Amniotic stem cell (primary cell): ENCODE measurements at places on chromosomes 7 and 10.

GRCh38 chr7:93920496-93921182 lies 896 bp upstream of the GNG11 start:
- DNase-seq, result no peak

GRCh38 chr10:63094405-63094804 lies 38.7 kb upstream of the NRBF2 start:
- no peak for DNase-seq

DNA sequence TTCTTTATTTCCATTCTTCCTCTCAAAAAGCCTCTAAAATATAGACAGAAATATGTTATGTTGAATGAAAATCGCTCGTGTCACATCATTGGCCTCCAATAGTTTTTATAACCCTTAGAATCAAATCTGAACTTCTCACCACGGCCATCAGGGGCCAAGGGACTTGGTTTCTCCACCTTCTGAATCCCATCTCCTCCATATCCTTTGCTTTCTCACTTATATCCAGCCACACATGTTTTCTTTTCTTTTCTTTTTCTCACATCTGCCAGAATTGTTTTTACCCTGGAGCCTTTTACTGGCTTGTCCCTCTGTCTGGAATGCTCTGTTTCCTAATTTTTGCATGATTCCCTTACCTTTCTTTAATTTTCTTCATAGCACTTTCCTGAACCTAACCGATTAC lies 95.6 kb downstream of the CD36 start:
- DNase-seq, result no peak

GRCh38 chr10:100743626-100744135 lies 1.7 kb upstream of the PAX2 start:
- DNase-seq, result no peak

DNA sequence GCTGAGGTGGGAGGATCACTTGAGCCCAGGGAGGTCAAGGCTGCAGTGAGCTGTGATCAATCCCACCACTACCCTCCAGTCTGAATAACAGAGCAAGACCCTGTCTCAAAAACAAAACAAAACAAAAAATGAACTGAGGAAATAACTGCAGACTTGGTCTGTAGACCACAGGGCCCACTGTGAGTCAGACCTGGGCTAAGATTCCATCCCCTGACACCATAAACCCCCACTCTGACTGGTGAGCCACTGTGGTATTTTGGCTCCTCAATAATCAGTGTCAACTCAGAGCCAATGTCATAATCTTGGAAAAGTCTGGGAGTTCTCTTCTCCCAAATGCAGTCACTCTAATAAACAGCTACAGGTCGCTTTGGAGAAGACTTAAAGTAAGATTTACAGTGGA lies 24.0 kb upstream of the ERCC6 start:
- no peak for DNase-seq

- DNase-seq, result no peak
Measured at GRCh38 chr7:20151708-20152456, 65.3 kb downstream of the MACC1 start.

DNA sequence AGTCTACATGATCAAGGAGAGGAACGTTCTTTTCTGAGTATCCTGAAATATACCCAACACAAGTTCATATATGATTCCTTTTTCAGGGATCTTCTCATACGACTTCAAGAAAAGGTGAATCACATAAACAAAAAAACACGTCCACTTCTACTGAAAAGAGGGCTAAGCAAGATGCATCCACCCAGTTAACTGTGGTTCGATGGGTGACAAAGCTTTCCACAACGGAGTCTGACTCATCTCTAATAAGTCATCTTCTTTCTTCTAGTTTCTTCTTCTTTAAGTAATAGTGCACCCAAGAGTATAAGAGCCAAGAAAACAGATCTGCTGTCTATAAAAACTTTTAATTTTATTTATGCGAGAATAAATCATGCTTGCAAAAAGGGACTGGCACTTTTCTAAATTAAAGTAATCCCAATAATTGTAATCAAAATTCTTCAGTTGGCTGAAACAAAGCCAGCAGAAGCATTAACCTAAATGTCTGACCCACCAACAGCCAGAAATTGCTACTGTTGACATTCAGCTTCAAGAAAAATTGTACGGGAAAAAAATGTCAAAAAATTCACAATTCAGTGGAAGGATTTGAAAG lies 146.9 kb upstream of the ANK3 start:
- DNase-seq, result no peak

- no peak for DNase-seq
Measured at GRCh38 chr10:103768345-103768744, 87.0 kb downstream of the SH3PXD2A start.

- no peak for DNase-seq
Measured at GRCh38 chr10:4652111-4653010, 173.6 kb upstream of the AKR1E2 start.

DNA sequence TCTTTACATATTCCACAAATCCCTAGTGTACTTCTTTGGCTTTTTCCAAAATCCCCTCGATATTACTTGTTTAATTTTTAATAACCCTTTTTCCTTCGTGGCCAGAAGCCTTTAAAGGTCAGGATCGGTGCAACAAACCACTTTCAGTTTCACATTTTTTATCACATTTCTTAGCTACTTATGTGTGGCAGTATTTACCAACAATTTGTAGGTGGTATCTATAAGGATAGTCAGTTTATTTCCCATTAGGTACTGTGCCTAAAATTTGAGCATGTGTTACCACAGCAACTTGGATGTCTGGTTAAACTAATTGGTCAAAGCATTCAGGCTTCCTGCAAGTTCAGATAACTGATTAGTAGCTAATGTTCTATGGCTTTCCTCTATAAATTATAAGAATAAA lies 104.9 kb downstream of the CDK14 start:
- no peak for DNase-seq

- DNase-seq, result no peak
Measured at GRCh38 chr7:44114586-44115310, 8.6 kb downstream of the POLD2 start.

DNA sequence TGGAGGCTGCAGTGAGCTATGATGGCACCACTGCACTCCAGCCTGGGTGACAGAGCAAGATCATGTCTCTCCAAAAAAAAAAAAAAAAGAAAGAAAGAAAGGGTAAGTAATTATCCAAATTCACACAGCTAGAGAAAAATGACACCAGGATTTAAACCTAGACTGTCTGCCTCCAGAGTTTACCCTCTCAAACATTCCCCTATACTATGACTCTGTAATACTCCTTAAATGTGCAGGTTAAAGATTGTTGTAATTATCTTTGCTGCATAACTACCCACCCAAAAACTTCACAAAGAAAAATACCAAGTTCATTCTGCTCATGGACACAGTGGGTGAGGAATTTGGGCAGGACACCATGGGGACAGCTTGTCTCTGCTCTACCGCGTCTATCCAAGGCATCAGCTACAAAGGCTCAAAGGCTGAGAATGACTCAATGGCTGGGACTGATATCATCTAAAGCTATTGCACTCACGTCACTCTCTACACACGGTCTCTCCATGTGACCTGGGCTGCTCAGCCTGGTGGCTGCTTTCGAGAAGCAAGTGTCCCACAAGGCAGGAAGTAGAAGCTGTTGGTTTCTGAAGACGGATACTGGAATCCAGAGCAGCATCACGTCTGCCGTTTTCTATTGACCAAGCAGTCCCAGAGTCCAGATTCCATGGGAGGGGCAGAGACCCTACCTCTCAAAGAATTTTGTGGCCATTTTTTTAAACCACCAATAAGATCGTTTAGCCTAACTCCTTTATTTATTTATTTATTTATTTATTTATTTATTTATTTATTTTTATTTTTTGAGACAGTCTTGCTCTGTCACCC lies 185.7 kb upstream of the AUTS2 start:
- DNase-seq, result no peak

DNA sequence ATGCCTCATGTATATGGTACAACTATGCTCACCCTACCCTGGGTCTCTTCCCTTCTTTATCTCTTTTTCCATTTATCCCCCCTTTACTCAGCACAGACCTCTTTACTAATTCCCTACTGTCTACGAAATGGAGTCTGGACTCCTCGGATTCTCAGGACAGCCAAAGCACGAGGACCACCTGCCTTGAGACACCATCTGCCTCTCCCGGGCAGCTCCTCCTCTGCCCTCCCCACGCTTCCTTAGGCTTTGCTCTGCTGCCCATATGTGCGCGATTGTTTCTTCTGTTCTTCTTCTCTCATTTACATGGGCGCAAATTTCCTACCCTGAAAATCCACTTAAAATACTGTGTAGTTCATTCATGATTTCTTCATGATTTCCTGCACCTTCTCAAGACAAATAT lies 62.7 kb upstream of the STK17A start:
- DNase-seq, result no peak

- DNase-seq, result no peak
Measured at GRCh38 chr10:65581426-65582026, 1344.3 kb upstream of the LRRTM3 start.

DNA sequence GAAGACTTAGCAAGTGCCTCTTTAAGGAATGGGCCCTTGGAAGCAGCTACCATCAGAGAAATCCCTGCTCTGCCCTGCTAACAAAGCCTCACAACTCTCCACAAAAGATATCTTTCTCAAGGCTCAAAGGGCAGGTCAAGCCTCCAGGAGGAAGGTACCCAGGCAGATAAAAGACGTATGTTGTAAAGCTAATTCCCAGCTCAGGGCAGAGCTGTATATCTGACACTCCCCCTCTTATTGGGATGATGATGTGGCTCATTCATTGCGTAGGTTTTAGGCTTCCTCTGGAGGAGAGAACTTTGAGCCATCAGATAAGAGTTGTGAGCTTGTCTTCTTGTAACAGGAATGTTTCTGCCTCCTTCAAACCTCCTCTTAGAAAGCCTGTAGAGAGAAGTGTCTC lies 145.4 kb downstream of the CALN1 start:
- DNase-seq, result no peak

- DNase-seq, result no peak
Measured at GRCh38 chr10:98474628-98475027, 27.9 kb upstream of the HPS1 start.

DNA sequence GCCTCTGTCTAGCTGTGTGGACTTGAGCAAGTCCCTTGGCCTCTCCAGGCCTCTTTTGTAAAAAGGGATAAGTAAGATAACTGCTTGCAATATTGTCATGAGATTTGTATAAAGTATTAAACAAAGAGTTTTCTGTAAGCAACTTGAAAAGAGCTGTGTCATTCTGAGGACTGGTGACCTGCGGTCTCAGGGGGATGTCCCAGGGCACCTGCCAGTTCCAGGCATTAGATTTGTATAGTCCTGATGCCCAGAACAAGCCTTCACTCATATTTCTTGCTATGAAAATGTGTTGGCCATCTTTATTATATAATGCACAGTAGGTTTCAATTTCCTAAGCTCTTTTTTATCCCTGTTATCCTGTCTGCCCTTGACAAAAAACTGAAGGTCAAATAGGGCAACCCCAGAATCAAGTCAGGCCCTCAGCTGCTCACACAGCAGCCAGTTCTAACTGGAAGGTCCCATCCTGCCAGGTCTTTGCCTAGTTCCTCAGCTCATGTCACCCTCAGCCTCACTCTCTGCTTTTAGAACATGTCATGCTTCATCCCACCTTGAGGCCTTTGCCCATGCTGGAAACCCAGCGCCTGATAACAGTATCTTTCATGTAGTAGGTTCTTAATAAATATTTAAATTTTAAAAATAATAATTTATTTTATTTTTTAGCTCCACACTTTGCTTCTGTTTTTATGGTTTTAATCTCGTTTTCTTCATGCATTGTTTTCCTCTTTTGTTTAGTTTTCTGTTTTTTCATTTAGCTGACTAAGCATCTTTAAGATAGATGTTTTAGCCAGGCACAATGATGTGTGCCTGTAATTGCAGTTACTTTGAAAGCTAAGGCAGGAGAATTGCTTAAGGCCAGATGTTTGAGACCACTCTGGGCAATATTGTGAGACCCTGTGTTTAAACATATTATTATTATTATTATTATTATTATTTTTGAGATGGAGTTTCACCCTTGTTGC lies 87.5 kb upstream of the ZNF92 start:
- no peak for DNase-seq

- DNase-seq, result peak; percentile 30
Measured at GRCh38 chr7:111855161-111855841, 293.0 kb upstream of the IMMP2L start.

DNA sequence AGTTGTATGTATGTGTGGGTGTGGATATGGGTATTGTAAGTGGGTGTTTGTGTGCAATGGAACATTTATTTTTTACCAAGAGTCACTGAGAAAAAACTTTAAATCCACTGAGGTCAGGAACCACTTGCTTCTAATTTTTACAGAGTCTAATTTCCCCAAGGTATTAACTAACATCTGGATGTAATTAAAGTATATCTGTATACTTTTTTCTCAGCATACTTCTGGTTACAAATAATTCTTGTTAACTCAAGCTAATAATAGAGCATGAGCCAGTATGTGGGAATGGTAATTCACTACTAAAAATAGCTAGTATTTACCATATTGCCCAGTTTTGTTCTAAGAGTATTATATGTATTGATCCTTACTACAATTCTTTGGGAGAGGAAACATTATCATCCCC lies 24.6 kb upstream of the STEAP4 start:
- DNase-seq, result no peak

GRCh38 chr10:15035385-15036301 lies 8.1 kb upstream of the OLAH start:
- DNase-seq, result no peak

- DNase-seq, result no peak
Measured at GRCh38 chr10:80136134-80136571, 3.6 kb downstream of the PLAC9 start.

GRCh38 chr7:91814189-91814588 lies 66.3 kb downstream of the MTERF1 start:
- DNase-seq, result no peak

DNA sequence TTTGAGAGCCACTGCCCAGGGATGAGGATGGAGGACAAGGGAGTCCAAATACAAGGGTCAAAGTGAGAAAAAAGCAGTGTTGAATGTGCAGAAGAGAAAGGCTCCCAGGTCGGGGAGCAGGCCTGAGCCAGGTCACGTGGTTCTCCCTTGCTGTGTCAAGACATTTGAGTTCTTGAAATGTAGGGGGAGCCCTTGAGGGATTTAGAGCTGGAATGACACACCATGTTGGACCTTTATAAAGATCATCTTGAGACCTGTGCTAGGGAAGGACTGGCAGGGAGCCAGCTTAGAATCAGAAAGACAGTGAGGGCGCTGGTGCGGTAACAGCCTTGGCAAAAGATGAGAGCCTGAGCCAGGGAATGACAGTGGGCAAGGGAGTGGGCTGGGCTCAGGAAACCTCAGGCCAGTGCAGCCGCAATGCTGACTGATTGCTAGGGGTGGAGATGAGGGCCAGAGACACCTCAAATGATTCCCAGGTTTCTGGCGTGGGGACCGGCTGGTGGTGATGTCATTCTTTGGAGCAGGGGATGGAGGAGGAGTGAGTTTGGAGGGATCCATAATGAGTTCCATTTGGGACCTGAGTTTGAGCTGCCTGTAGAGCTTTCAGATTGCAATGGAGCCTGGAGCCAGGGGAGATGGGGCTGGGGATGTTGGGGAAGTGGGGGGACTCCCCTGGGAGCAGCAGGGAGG lies 120.1 kb downstream of the PTPN20 start:
- DNase-seq, result no peak
